ENCODE measurements at places on chromosomes 1 and 21. TPM values are rescaled to one million over a fixed set of nuclear protein-coding genes. Genes with fewer than 3 reads are reported as not detected.

RGS1 gene
- polyA plus RNA-seq, result 22.2 TPM

FMN2 gene
- polyA plus RNA-seq, result 0.68 TPM

EDARADD gene
- polyA plus RNA-seq, result 4.7 TPM

FAM151A gene
- polyA plus RNA-seq, result 0.15 TPM

LRRC3 gene
- 1.3 TPM for polyA plus RNA-seq

DCST1 gene
- not detected for polyA plus RNA-seq

HFM1 gene
- polyA plus RNA-seq, result not detected

SIPA1L2 gene
- polyA plus RNA-seq, result 6.8 TPM

PTGER3 gene
- 3.3 TPM for polyA plus RNA-seq

SPRR1B gene
- polyA plus RNA-seq, result 122 TPM

ADAMTS5 gene
- polyA plus RNA-seq, result 2.4 TPM

TENT5C gene
- 8.3 TPM for polyA plus RNA-seq

GRCh38 chr21:35507181-35507759 is 458.2 kb upstream of the RUNX1 start:
- no peak for DNase-seq

GRCh38 chr1:97366984-97367383 is 553.9 kb downstream of the DPYD start:
- no peak for DNase-seq

DNA sequence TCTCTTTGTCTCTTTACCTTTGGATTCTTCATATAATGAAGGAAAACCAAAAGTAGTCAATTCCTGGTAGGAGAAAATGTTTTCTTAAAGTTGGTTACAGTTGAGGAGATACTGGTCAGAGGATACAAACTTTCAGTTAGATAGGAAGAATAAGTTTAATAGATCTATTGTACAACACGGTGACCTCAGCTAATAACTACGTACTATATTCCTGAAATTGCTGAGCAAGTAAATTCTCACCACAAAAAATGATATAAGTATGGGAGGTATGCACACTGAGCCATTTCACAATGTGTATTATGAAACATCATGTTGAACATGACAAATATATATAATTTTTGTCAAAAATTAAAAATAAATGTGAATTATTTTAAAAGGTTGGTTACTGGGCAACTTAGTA is 20.4 kb downstream of the SSX2IP start:
- DNase-seq, result no peak

DNA sequence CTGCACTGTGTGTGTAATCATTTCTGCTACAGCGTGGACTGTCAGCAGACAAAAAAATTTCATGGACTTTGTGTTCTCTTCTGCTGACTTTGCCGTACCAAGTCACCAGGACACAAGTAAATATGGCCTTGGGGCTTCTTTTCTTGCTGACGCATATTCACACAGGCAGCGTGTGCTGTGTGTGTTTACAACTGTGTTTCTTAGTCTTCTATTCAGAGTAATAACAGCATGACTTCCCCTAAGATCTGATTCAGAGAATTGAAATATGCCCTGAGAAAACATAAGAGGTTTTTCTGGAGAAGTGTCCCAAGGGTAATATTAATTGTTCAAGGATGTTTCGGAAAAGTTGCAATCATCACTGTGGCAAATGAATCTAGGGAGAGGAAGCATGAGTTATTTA is 47.1 kb upstream of the DYNLT5 start:
- DNase-seq, result peak; percentile 14

DNA sequence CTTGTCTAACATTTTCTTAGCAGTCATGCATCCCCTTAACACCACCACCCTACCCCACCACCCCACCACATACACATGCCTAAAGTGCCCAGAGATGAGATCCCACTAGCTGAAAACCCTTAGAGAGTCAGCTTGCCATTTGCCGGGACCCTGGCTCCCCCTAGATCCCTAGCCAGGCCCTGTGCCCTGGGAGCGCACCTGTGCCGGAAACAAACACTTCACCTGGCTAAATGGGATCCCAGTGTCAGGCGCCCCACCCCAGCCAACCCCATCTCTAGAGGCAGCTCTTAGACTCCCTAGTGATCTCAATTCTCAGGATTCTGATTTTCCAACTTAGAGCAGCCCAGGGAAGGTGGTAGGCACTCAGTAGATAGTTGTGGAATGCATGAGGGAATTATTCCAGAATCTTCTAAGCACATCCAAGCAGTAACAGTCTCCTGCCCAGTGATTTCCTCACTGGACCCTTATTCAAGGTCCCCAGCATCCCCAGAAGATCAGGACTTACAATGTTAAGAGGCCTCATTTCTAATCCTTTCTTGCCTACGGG is 105.2 kb downstream of the LAMC2 start:
- no peak for DNase-seq

GRCh38 chr1:44810101-44810761 is 1.9 kb downstream of the BTBD19 start:
- DNase-seq, result peak; percentile 48

DNA sequence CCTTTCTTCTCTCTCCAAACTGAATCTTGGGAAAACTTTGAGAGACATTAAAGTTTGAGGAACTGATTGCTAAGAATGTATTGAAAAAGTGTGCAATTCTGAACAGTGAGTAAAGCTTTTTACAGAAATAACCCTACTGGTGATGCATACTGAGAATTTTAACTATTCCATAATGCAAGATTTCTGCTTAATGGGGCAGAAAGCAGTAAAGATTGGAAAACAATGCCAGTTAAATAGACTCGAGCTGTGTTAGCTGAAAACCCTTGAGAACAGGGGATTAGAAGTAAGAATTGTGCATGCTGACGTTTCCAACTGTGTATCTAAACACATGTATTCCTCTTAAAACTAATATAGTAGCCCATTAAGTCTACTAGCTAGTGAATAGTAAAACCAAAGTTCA is 1500.2 kb upstream of the PRMT6 start:
- no peak for DNase-seq

GRCh38 chr21:21210552-21210951 is 212.3 kb downstream of the NCAM2 start:
- no peak for DNase-seq

DNA sequence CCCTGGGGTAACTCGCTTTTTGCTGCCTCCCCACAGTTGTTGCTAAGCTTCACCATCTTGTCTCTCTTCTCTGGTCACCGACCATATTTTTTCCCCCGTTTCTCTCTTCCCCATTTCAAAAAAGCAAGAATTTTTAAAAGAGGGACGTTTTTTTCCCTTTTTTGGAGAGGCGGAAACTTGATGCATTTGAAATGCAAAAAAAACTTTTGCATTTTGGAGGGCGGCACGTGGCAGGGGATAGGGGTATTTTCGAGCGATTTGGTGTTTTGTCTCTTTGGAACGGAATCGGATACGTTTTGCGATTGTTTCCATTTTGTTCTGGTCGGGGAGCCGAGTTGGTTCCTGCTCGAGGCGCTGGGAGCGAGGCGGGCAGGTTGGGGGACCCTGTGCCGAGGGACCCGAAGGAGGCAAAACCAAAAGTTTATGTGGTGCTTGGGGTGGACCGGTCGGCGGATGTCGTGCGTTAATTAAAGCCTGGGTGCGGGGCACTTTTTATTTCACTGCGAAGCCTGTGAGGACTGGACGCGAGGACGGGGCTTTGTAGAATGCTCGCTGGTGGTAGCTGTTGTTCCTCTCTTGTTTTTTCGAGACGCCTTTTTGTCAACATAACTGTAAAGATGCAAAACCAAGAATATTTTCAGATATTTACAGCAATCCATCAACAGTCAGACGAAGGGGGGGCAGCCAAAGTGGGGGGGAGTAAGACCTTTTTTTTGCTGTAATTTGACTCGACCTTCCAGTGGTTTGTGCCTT is 884 bp downstream of the H3-3A start:
- peak; percentile 78 for DNase-seq

- DNase-seq, result no peak
Observed at GRCh38 chr1:15575549-15576150, 9.2 kb downstream of the AGMAT start.

DNA sequence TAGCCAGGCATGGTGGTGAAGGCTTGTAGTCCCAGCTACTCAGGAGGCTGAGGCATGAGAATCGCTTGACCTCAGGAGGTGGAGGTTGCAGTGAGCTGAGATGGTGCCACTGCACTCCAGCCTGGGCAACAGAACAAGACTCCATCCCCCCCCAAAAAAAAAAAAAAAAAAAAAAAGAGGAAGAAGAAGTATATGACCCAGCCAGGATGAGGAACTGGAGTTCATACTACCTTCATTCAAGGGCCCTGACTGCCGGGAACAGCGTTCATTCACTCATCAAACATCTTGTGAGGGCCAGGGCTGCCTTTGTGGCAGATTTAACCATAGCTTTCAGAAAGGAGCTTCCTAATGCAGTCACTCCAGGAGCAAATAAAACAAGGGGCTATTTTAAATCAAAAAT is 127.6 kb downstream of the MRPS6 start:
- DNase-seq, result no peak

DNA sequence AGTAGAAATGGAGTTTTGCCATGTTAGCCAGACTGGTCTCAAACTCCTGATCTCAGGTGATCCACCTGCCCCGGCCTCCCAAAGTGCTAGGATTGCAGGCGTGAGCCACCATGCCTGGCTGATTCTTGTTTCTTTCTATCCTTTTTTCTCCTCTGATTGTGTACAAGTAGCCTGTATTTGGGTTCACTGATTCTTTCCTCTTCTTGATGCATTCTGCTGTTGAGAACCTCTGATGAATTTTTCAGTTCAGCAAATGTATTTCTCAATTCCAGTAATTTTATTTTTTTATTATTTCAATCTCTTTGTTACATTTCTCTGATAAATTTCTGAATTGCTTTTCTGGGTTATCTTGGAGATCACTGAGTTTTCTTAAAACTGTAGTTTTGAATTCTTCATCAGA is 58.8 kb downstream of the AXDND1 start:
- no peak for DNase-seq

DNA sequence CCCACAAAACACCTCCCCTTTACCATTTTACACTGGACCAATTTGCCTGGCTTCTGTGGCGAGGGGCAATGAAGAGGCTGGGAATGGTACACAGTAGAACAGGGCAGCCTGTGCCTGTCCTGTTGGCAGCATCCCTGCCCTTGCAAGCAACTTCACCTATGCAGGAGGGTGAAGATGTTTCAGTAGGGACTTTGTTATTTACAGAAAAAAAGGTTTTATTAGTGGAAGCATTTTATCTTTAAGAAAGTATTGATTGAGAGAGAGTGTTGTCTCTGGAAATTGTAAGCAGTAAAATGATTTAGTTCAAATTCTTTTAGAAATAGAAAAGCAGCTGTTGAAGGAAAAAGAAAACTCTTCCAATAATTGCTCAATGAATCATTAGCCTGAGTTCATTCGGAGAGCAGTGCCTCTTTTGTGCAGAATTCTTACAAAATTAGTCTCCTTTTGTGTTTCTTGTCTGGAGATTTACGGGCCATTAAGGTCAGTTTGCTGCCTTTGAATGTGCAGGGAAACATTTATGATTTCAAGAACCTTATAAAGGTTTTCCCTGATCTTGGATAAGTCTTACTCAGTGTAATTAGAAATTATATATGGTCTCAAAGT is 49.1 kb downstream of the HHAT start:
- DNase-seq, result no peak

DNA sequence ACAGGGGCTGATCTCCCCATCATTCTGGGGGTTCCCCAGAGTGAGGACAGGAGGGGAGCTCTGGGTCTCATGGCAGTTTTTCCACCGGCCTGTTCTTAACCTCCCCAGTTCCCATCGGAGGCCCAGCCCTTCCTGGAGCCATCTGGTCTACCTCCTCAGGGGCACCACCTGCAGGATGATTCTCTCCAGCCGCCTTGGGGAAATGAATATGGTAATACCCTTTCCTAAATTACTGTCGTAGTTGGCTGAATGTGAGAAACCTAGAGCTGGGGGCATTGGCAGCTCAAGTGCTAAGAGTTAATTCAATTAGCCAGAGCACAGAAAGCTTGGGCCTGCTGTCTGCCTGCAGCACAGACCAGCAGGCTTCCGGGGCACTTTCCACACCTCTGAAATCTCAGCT is 64.9 kb downstream of the TAS1R2 start:
- DNase-seq, result no peak

GRCh38 chr1:231279683-231280082 is 38.7 kb downstream of the GNPAT start:
- DNase-seq, result no peak

DNA sequence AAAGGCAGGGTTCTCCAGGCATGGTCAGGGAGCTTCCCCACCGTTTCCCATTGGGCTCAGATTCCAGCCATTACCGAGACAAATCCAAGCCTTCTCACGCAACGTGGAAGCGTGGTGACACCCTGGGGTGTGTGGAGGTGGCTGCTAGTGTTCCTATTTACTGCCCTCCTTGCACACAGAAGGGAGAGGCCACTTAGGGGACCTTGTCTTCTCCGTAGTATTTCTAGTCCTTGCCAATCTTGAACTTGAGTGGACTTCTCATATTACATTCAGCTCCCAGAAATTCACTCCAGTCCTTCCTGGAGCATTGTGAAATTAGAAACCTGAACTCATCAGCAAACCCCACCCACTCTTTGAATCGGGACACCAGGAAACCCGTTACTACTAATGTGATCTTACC is 131.6 kb downstream of the AJAP1 start:
- DNase-seq, result no peak

- DNase-seq, result no peak
Observed at GRCh38 chr1:43034195-43034658, 75.6 kb upstream of the SLC2A1 start.

DNA sequence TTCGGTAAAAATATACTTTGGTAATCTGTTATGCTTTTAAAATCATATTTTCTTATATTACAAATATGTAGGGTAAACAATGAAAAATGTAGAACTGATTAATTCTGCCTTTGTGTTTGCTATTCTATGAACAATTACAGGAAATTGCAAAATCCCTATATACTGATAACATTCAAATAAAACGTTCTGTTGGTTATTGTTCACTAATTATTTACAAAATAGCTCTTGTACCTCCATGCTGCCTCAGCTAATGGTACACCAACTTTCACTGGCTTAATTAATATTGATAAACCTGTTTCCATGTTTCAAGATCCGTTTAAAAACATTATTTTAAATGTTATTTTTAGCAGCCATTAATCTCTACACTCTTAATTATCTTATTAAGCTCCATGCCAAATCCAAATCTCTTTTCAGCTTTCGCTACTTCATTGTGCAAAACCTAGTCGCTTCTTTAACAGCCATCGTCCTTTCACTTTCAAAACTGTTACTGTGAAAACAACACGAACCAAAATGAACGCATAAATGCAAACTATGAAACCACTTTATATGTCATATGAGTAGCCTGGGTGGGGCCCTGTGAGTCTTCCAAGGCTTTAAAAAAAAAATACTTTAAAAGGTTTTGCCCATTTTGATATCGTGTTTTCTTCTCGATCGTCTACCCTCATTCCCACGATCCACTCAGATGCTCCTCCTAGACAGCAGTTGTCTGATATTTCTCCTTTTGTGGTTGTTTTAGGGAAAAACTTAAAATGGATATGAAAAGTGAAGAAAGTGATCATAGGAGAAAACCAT is 807.1 kb downstream of the USP25 start:
- no peak for DNase-seq

GRCh38 chr21:33109574-33110339 is 39.8 kb downstream of the OLIG1 start:
- no peak for DNase-seq

All from stomach (tissue), 19 donors.